NCI-H2029 (cell line): ENCODE measurements at places on chromosomes 5 and 9.

DNA sequence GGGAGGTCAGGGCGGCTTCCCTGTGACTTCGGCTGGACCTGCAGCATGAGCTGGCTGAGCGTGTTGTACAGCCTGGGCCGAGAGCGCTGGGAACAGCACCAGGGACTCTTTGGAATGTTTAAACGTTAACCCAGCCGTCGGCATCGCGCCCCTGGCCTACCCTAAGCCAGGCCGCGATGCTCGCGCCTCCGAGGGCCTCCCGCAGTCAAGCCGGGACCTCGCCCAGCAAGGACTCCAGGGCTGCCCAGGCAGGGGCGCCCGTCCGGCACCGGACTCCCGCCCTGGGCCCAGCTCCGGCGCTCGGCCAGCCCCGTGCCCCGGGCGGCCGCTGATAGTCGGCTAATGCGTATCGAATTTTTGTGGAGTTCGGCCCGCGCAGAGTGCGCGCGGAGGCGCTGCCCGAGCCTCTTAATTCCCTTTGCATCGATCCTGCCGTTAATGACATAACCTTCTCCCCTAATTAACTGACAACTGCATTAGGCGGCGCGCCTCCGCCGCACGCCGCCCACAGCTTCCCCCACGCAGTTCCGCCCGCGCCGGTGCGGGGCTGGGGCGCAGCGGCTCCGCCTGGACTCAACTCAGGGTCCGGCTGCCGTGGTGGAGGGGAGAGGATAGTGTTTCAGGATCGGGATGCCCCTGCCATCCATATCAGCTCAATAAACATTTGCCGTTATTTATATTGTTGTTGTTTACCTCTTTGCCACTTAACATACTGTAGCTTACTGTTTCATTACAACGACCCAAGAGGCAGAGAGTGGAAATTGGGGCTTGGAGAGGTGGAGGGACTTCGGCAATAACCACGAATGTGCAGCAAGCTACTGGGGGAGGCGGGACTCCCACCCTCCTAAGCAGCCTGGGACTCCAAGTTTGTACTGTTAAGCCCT is 28.8 kb upstream of the CDC23 start:
- DNase-seq, result no peak

- DNase-seq, result no peak
Measured at GRCh38 chr5:141805874-141806595, 72.2 kb downstream of the PCDH1 start.

DNA sequence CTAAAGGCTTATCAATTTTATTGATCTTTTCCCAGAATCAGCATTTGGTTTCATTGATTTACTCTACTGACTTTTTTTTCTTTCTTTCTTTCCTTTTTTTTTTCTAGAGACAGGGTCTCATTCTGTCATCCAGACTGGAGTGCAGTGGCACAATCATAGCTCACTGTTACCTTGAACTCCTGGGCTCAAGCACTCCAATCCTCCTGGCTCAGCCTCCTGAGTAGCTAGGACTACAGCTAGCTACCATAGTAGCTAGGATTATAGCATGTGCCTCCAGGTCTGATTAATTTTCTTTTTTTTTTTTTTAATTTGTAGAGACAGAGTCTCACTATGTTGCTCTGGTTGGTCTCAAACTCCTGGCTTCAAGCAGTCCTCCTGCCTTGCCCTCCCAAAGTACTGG is 11.7 kb downstream of the MLANA start:
- no peak for DNase-seq

GRCh38 chr5:135887447-135887864 is 8.2 kb downstream of the IL9 start:
- peak; percentile 55 for DNase-seq

GRCh38 chr5:175124251-175124813 is 319.6 kb downstream of the DRD1 start:
- no peak for DNase-seq

- peak; percentile 78 for DNase-seq
Measured at GRCh38 chr5:155564541-155564940, 551.0 kb downstream of the KIF4B start.

DNA sequence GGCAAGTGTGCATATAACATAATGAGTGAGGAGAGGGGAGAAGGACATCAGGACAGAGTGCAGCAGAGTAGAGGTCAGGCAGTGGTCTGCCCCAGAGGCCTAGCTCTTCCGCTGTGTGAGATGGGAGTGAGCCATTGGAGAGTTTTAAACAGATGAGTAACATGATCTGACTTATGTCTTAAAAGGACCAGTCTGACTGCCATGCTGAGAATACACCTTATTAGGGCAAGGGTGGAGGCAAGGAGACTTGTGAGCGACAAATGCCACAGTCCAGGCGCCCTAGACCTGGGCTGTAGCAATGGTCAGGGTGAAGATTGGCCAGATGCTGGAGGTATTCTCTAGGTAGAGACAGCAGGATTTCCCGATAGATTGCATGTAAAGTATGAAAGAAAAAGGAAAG is 83.1 kb downstream of the WWC1 start:
- no peak for DNase-seq

DNA sequence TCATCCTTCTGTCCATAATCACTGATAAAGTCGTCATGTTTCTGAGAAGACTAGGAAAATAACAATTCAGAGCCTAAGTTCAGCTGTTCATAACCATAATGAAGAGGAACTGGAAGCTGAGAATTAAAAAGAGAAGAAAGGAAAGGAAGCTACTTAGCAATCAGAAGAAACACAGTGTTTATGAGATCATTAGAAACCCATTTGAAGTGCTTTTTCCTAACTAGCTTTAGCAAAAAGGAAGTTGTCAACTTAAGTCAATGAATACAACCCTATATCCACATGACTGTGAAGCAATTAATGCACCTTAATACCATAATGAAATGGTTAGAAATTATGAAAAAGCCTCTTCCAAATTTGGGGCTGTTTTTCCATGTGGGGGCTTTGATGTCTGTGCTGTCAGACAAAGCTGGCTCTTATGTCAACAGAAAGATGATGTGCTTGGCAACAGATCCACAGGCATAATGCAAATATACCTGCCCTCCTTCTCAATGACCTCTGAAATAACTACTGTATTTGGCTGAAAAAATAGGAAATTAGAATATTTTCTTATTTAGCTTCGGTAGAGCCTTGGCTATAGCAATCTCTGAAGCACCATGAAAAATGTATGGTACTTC is 463.5 kb downstream of the RASEF start:
- peak; percentile 61 for DNase-seq

DNA sequence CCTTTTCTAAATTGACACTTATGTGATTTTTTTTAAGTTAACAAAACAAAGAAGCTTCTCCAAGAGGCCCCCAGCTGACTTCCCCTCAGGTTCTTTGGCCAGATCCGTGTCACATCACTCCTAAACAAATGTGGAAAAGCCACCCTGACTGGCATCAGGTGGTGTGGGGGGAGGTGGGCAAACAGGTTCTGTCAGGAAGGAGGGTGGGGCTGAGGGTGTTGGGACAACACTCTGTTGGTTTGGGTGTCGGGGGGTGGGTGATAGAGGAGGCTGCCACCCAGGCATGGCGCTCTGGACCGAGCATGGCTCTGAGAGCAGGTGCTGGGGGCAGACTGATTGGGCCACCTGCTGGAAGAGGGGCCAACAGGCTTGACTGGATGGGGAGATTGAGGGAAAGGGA is 210.9 kb downstream of the HSPA4 start:
- DNase-seq, result no peak

DNA sequence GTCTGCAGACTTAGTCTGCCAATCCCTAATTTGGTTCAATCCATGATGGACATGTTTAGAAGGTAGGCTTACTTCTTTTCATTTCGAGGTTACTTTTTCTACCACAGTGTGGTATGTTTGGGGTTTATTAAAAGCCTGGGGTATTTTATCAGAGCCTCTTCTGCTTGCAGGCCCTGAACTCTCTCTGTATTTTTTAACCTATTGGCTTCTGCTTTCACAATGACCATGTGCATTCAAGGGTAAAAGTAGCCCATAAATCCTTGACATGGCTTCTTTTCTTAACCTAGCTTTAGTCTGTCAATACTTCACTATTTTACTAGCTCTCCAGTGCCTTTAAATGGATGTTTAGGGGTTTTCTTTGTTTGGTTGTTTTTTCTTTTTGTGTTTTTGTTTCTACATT is 286.6 kb downstream of the FER start:
- no peak for DNase-seq

- DNase-seq, result no peak
Measured at GRCh38 chr5:68646144-68646543, 430.6 kb downstream of the PIK3R1 start.

GRCh38 chr5:154359221-154359573 is 86.6 kb upstream of the SAP30L start:
- no peak for DNase-seq

DNA sequence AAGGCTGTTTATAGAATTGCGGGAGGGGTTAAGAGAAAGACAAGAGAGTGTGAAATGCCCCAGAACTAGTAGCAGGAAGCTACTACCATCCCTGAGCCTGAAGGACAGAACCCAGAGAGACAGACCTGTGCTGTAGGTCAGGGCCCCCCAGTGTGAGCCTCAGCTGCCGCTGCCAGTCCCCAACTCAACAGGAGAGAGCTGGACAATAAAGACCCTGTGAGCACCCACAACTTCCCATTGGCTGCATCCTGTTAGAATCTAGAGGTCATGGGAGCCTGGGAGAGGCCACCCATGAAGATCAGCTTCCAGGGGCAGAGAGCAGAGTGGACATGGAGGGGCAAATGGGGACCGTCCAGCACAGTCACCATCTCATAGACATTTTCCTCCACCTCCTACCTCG is 127.2 kb upstream of the GABRP start:
- no peak for DNase-seq

DNA sequence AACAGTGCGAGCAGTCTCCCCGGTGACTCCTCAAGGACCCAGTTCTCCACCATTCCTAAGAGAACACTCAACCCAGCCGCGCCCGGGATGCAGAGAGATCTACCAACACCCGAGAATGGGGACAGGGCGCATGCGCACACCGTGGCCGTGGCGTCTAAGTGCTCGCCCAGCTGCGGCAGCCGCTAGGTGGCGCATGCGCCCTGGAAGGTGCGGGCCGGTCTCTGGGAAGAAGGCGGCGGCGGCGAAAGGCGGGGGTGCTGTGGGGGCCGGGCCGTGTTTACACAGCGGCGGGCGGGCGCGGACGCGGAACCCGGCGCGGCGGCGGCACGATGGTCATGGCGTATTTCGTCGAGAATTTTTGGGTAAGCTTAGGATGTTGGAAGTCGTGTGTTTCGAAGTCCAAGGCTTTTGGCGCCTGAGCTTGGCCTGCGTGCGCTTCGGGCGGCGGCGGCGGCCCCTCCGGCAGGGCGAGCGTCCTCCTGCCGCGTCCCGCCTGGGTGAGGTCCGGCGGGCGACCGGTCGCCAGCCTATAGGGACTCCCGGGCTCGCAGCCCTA is at the start of gene FCHO2:
Gene FCHO2, plus strand, starts transcription at position 274 of the 556 bp plus-strand sequence. Its CDS starts 56 bp downstream, at position 330.
- DNase-seq, result peak; percentile 94

GRCh38 chr5:135032999-135033861 is 798 bp downstream of the PITX1 start:
- DNase-seq, result peak; percentile 35

- no peak for DNase-seq
Measured at GRCh38 chr5:44637916-44638869, 170.6 kb upstream of the MRPS30 start.

- DNase-seq, result no peak
Measured at GRCh38 chr5:61647672-61648071, 315.6 kb downstream of the ZSWIM6 start.

- DNase-seq, result no peak
Measured at GRCh38 chr9:119304555-119304954, 64.7 kb downstream of the BRINP1 start.
